SK-N-MC (cell line): ENCODE measurements at places on chromosomes 1 and 21.

GRCh38 chr1:3787349-3787715, 9.0 kb downstream of the LRRC47 start:
- DNase-seq = no peak

- no peak for DNase-seq
Measured at GRCh38 chr1:182886985-182887384, 47.8 kb downstream of the DHX9 start.

DNA sequence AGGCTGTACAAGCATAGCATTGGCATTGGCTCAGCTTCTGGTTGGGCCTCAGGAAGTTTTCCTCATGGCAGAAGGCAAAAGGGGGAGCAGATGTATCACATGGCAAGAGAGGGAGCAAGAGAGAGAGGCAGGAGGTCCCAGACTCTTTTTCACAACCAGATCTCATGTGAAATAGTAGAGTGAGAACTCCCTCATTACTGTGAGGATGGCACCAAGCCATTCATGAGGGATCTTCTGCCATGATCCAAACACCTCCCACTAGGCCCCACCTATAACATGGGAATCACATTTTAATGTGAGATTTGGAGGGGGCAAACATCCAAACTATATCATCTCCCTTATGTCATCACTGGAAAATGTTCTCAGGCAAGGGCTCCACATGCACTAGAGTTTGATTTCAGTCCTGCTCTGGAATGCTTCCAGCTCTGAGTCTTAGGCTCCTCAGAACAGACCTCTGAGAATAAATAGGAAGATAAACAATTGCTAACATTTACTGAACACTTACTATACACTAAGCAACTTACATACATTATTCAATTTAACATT, 39.4 kb upstream of the VTCN1 start:
- no peak for DNase-seq

GRCh38 chr1:28031173-28031572, 57.2 kb downstream of the EYA3 start:
- no peak for DNase-seq

GRCh38 chr1:147504801-147505311, 36.4 kb upstream of the BCL9 start:
- no peak for DNase-seq

- DNase-seq = no peak
Measured at GRCh38 chr1:109799445-109799844, 35.7 kb upstream of the EPS8L3 start.

- DNase-seq = no peak
Measured at GRCh38 chr21:27079636-27080240, 112.8 kb upstream of the ADAMTS5 start.

DNA sequence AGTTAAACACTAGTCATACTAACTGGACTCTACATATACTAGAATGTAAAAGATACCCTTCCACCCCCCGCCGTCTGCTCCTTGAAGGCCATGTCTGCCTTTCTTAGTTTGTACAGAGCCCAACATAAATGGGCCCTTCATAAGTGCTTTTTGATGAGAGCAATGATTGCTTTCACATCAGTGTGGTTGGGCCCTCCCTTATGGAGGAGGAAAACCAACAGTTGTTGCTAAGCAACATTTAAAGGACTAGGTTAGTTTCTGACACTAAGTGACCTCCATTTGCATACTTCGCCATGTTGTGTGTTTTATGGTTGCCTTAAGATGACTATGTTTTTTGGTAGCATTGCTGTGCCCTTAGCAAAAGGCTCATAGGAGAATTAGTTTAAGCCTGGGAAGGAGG, 182.0 kb upstream of the SGIP1 start:
- DNase-seq = no peak

DNA sequence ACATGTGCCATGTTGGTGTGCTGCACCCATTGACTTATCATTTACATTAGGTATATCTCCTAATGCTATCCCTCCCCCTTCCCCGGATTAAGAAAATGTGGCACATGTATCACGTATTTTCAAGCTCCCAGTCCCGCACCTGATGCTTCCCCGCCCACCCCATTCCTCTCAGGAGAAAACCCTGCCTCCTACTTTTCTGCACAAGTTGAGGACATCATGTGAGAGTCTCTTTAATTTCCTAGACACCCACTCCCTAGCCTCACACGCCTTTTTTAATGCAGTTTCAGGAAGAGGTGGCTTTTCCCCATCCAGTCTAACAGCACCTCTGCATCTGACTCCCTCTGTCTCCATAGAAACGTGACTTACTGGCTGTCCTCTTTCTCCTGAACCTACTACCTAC, 58.2 kb upstream of the GOLT1A start:
- DNase-seq = no peak

GRCh38 chr1:33997127-33998036, 133.5 kb downstream of the HMGB4 start:
- no peak for DNase-seq

- no peak for DNase-seq
Measured at GRCh38 chr1:31927661-31927980, 10.5 kb downstream of the PTP4A2 start.

- DNase-seq = no peak
Measured at GRCh38 chr1:223240122-223240521, 97.1 kb upstream of the TLR5 start.

GRCh38 chr1:2972879-2973575, 48.2 kb upstream of the ACTRT2 start:
- DNase-seq = no peak

DNA sequence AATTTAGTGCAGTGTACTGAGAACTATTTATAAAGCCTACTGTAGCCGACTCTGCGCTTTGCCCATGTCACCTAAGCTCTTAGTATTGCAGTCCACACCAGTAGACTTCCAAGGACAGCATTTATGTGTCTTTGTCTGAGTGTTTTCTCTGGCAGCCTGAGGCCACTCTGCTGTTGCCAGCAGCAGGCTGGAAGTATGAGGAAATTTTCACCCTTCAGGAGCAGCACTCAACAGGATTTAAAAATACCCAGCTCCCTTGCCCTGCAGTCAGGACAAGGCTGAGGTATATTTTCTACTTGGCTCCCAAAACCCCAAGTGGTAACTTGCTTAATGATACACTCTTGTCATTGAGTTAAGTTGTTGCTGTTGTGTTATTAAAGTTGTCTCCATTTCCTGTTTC, 230.1 kb downstream of the SRGAP2C start:
- peak; percentile 12 for DNase-seq

GRCh38 chr1:39293375-39294070, 89.0 kb downstream of the MACF1 start:
- DNase-seq = no peak

GRCh38 chr1:16631248-16632043, 18.1 kb upstream of the NBPF1 start:
- DNase-seq = no peak

DNA sequence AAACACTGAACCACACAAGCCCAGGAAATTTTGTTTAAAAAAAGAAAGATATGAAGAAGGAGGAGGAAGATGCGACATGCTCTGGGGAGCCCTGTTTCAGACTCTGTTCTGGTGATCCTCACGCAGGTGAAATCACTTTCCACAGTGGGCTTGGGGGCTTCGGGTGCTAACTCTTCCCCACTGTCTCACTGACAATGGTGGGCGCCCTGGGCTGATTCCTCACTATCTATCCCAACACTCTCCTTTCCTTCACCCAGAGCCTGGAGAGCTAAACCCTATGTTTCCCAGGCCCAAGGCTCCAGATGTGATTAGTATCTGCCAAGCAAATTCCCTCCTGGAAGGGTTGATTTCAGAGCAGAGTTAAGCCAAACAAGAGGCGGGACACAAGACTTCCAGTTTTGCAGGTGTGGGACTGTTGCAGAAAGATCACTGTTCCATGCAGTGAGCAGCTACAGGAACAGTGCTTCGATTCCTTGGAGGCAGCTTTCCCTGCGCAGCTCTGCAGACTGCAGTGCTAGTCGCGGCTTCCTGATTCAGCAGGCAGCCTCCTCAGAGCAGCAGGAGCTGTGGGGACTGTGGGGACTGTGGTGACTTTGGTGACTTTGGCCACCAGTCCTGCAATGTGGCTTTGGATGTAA, 168.3 kb downstream of the RHOU start:
- no peak for DNase-seq

DNA sequence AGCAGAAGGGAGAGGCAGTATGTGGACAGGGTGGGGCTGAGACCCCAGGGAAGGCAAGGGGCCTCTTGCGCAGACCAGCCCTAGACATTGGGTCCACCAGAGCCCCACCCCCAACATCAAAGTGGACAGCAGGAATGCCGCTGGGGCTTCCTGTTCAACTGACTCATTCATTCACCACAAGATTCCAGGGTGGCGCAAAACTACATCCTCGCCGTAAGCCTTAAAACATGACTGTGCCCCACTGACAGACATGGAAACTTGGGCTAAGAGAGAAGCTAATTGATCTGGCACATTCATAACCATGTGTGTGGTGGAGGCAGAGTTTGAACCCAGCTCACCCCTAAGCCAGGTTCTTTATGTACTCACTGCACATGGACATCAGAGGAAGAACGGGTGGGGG, 14.0 kb downstream of the COL16A1 start:
- no peak for DNase-seq

- DNase-seq = no peak
Measured at GRCh38 chr1:244104309-244105060, 53.4 kb downstream of the ZBTB18 start.

- no peak for DNase-seq
Measured at GRCh38 chr1:147851149-147851548, 51.4 kb upstream of the GJA8 start.

DNA sequence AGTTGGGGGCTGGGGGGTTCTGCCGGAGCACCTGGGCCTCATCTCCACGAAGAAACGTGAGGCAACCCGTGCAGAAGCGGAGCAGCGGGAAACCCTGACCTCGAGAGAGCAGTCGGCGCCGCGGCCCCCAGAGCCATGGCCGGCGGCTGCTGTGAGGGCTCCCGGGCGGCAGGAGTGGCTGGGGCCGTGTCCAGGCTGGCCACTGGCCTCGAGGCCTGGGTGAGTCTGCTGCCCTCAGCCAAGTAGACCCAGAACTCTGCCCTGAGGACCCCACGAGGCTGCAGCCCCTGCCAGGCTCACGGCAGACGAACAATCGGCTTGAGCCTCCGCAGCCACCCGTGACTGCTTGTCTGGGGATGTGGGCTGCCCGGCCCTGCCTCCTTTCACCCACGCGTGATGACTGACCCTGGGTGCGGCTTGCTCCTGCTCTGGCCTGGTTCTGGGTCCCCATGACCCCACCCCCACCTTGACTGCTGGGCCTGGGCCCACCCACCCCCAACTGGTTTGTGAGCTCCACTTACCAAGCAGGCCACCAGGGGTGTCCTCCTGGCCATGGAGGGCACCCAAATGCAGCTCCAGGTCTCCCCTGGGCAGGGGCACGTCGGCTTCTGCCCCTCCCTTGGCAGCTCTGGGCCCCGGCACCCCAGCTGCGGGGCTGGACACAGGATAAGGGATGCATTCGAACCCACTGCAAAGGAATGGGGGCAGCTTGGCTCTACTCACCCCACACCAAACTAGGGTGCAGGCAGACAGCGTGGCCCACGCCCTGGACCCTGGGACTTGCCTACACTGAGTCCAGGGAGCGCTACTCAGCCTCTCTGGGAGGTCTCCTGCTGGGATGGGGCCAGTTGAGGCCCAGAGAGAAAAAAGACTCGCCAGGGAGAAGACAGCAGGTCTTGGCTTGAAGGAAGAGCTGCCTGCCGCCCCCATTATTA, 34.2 kb downstream of the MORN1 start:
- no peak for DNase-seq

GRCh38 chr21:41663805-41664788, 102.8 kb downstream of the RIPK4 start:
- DNase-seq = no peak

- no peak for DNase-seq
Measured at GRCh38 chr1:226148121-226148648, 38.4 kb downstream of the ACBD3 start.

DNA sequence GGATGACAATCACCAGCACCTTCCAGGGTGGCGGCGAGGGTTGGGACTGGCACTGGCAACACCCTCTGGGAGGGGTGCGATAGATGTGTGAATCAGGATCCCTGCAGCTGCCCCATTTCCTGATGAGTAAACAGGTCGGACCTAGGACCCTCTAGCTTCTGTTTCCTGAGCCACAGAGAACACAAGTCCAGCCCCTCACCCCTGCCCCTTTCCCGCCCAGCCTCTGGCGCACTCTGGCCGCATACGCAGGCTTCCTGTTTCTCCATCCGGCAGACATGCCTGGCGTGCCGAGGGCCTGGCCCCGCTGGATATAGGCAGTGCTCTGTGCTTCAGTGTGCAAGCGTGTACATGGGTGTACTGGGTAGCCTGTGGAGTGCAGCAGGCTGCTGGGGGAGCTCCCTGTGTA, 4.6 kb downstream of the PEAR1 start:
- DNase-seq = no peak

GRCh38 chr1:157968946-157969345, 24.5 kb upstream of the KIRREL1 start:
- no peak for DNase-seq

DNA sequence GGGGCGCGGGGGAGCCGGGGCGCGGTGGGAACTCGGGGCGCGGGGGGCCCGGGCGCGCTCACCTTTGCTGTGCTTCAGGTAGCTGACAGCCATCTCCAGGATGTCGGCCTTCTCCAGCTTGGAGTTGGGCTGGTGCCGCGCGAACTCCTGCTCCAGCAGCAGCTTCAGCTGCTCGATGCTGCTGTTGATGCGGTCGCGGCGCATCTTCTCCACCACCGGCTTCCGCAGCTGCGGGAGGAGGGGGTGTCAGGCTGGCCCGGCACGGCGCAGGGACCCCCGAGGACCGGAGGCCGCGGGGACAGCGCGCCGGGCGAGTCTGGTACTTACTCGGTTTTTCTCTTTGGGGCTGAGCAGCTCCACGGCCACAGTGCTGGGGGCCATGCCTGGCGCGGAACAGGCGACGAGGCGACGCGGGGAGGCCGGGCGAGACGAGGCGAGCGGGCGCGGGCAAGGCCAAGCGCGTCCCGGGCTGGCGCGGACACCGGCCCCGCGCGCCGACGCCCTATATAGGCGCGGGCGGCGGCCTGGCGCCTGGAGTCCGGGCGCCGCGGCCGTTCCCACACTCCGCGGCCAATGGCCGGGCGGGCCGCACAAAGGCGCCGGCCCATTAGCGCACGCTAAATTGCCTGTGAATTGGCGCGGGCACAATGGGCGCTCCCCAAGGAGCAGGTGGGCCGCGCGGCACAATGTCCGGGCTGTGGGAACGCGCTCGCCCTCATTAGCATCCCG, at the start of gene HES5:
Gene HES5, minus strand, starts transcription at position 480 of the 729 bp plus-strand sequence. Its CDS starts 99 bp downstream, at position 381.
- no peak for DNase-seq

GRCh38 chr21:36784947-36785346, 86.0 kb downstream of the SIM2 start:
- DNase-seq = no peak

- no peak for DNase-seq
Measured at GRCh38 chr1:193538680-193539079, 352.3 kb upstream of the B3GALT2 start.

GRCh38 chr1:107419003-107419402, 278.2 kb downstream of the NTNG1 start:
- DNase-seq = no peak

DNA sequence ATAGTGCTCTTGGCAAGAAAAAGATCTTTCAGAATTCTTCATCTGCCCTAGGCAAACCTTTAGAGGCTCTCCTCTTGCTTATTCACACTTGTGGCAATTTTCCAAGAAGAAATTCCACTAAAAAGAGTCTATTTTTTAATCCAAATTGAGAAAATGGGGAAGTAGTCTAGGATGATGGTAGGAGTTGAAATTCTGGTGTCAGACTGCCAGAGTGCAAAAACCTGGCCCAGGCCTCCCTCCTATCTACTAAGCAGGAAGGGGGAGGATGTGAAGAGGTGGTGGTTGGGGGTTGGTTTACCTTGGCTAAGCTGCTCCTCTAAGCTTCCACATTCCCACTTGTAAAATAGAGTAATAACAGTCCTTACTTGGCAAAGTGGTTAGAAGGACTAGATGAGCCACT, 120.6 kb upstream of the KCNJ15 start:
- DNase-seq = no peak

- DNase-seq = no peak
Measured at GRCh38 chr1:78492386-78492950, 1.7 kb downstream of the PTGFR start.
